ENCODE measurements at places on chromosomes 3 and 15. TPM values are rescaled to one million over a fixed set of nuclear protein-coding genes. Genes with fewer than 3 reads are reported as not detected.

- DNase-seq = no peak
Measured at GRCh38 chr15:81152799-81153198, 18.7 kb downstream of the CFAP161 start.

GRCh38 chr15:68653031-68653635 is 74.3 kb downstream of the CORO2B start:
- DNase-seq = no peak

DNA sequence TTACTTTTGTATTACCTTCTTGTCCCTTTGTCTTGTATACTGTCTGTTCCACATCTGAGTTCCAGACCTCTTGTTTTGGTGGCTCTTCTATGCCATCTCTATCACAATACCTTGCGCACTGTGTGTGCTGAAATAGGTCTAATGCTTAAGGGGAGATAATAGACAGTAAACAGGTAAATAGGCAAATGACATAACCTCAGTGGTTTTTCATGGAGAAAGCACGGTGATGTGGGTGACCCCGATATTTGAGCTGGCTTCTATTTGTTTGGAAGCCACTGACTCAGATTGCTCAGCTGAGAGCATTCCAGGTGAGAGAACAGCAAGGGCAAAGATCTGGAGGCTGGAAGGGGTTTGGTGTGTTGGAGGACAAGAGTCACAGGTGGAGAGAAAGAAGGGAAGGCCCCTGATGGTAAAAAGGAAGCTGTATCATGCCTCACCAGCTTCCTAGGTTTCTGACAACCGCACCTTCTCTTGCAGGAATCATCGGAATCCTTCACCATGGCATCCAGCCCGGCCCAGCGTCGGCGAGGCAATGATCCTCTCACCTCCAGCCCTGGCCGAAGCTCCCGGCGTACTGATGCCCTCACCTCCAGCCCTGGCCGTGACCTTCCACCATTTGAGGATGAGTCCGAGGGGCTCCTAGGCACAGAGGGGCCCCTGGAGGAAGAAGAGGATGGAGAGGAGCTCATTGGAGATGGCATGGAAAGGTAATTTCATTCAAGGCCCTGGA is 795 bp downstream of the MCM2 start:
- peak; percentile 24 for DNase-seq

GRCh38 chr3:72697717-72698116 is 150.5 kb downstream of the SHQ1 start:
- DNase-seq = no peak

DNA sequence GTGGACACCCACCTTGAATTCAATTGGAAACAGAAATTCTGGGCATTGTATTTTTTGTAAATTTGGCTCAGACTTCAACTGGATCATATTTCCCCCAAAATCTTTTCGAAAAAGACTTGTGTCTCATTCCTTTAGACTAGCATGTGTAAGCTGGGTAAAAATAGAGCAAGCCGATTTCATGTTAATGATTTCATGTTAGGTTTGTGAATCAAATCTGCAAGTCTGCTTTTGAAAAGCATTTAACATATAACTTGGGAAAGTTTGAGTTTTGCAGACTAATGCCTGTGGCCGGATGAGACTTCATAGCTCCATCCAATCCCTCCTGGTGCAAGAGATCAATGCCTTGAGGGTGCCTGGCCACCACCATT is 64.5 kb downstream of the FLNB start:
- DNase-seq = no peak

- no peak for DNase-seq
Measured at GRCh38 chr3:154131830-154132229, 10.6 kb downstream of the ARHGEF26 start.

Gene ROPN1
- not detected for total RNA-seq

Gene WDR49
- total RNA-seq = not detected

- DNase-seq = no peak
Measured at GRCh38 chr15:31062310-31062847, 39.1 kb downstream of the TRPM1 start.

DNA sequence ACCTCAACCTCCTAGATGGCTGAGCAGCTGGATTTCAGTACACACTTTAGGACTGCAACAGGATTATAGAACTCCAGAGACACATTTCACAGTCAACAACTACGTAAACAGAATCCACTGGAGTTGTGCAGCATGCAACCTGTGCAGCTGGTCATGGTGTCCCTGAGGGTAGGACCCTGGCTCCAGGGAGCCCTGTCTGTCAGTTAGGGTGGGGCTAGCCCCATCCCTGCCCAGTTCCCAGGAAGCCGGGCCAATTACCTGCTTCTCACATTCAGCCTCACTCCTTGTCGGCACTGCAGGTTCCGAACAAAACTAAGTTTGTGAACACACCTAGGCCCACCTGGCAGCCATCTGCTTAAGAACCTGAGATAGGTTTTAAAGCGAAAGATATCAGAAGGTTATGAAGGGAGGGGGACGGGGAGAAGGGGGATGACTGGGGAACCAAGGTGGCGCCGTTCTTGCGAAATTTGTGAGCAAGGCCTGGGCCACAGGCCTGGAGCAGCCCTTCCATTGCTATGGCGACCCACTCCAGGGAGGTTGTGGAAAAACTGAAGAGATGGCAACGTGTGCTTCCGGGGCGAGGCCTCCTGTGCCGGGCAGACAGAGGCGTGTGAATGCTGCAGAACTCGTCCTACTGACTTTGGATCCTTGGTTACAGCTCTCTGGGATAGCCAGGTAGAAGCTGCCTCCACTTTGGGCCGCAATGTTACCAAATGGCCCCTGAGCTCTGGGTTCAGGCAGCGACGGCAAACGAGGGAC is 25.3 kb downstream of the ACSBG1 start:
- DNase-seq = no peak

DNA sequence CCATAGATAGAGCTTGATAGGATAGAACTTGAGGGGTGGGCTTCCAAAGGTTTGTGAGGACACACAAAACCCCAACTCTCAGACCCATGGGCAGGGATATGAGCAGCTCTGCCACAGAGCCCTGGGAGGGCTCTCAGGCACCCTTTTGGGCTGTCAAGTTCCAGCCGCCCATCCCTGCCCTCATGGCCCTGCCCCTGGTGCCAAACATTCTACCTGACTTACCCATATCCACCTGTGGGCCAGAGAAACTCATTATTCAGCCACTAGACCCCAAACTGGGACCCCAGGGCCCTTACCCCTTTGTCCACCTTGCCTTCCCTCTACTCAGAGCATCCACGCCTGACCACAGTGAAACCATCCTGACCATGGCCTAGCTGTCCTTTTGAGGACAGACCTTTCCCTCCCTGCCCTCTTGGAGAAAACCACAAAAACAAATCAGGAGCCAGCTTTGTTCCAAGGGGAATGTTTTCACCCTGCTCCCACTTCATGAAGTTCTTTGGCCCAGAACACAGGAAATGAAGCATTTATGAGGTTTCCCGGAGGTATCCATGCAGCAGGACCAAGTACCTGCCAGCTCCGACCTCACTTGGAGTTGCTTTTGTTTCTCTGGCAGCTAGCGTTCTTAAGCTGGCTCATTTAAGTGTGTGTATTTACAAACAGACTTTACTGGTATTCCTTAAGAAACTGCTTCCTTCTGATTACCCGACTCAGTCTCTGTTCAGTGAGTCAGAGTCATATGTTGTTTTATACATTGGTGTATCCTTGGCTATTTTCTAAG is 34.2 kb upstream of the GALNT15 start:
- DNase-seq = no peak

- no peak for DNase-seq
Measured at GRCh38 chr3:170259907-170260306, 37.7 kb downstream of the PRKCI start.

Gene GRM7
- not detected for total RNA-seq

Gene MFGE8
- total RNA-seq = 70.4 TPM

DNA sequence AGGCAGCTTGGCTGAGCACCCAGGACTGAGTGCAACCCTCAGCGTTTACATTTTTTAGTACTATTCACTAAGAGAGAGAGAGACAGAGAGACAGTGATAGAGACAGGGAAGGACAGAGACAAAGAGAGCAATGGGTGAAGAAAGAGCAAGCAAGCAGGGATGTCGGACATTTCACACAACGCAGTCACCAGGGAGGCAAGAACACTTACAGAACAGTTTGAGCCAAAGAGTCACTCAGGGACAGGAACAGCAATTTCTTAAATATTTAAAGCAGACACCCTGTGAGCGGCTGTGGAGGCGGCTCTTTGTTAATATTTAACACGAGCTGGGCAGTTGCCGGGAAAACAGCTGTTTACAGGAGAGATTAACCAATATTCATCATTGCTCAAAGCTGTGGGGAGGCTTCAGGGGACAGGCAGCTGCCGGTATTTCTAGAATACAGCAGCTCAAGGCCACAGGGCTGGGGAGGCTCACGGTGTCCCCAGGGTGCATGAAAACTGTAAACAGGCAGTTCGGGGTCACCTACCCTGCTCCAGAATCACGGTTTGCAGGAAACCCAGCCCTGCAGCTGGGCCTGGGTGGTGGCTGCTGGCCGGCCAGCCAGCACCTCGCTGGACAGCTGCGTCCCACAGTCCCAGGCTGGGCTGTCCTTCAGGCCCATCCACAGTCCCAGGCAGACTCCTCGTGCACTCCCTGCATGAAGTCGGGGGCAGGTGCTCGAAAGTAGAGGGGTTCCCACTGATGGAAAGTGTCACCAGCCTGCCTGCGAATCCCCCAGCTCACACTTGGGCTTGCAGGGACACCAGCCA is 38.8 kb upstream of the PCSK6 start:
- DNase-seq = no peak

GRCh38 chr3:50194128-50194902 is 2.9 kb downstream of the GNAT1 start:
- DNase-seq = peak; percentile 82

Gene CCDC13
- total RNA-seq = not detected

- DNase-seq = peak; percentile 16
Measured at GRCh38 chr15:87604857-87605446, 651.6 kb downstream of the NTRK3 start.

DNA sequence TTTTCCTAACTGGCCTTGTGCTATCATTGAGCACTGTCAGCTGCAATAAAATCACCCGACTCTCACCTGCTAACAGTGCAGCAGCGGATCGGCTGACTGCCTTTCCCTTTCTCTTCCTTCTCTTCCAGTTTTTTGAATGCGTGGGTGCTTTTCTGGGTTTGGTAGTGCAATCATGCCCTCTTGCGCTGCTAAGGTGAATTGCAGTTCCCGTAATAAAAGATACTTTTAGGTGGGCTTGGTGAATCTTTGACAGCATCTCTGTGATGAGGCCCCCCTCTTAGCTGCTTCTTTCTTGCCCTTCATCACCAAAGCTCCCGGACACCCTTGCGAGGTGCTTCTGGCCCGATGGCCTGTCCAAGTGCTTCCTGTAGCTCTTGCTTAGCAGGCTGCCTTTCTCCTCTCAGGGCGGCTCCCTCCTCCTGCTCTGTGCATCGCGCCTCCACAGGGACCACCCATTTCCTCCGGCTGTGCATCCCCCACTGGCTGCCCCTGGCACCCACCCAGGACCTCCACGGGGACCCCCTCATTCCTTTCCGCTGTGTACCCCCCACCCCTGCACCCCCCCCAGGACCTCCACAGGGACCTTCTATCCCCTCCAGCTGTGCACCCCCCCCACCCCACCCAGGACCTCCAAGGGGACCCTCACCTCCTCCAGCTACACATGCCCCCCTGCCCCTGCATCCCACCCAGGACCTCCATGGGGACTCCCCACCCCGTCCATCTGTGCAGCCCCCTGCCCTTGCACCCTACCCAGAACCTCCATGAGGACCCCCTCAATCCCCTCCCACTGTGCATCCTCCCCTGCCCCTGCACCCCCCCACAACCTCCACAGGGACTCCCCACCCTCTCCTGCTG is 50.8 kb upstream of the RPL32 start:
- DNase-seq = peak; percentile 70

Gene ROBO1
- total RNA-seq = not detected

Gene AEN
- total RNA-seq = 41.7 TPM

- DNase-seq = no peak
Measured at GRCh38 chr3:27311400-27311799, 57.8 kb downstream of the NEK10 start.

GRCh38 chr15:77135181-77135580 is 64.3 kb upstream of the TSPAN3 start:
- DNase-seq = no peak

GRCh38 chr3:174072675-174073074 is 675.1 kb downstream of the NLGN1 start:
- no peak for DNase-seq

- DNase-seq = no peak
Measured at GRCh38 chr3:113070681-113071113, 79.9 kb downstream of the GTPBP8 start.

- DNase-seq = no peak
Measured at GRCh38 chr3:11390411-11391131, 118.4 kb downstream of the ATG7 start.

All from OCI-LY7 (cell line).